ENCODE measurements at places on chromosomes 6 and 20.

GRCh38 chr20:48467622-48468021 lies 360.2 kb downstream of the PREX1 start:
- DNase-seq = peak; percentile 50

GRCh38 chr20:7586481-7586880 lies 353.8 kb downstream of the HAO1 start:
- DNase-seq = no peak

GRCh38 chr6:150291968-150292710 lies 76.7 kb upstream of the IYD start:
- no peak for DNase-seq

- DNase-seq = peak; percentile 88
These were observed at the start of gene SDC4 for GRCh38 chr20:45347936-45348778. SDC4 (minus strand) TSS chr20:45348424; CDS start chr20:45348384, 40 bp downstream.

GRCh38 chr6:80742481-80742880 lies 636.0 kb downstream of the BCKDHB start:
- no peak for DNase-seq

GRCh38 chr20:35768731-35769664 lies 2.8 kb upstream of the PHF20 start:
- peak; percentile 99 for DNase-seq

GRCh38 chr6:45422503-45423110 lies 44.9 kb upstream of the SUPT3H start:
- DNase-seq = peak; percentile 80

- DNase-seq = no peak
These were observed 158.9 kb upstream of the RIN2 start for GRCh38 chr20:19599200-19599599.

- no peak for DNase-seq
These were observed 139.1 kb downstream of the DLL1 start for GRCh38 chr6:170151804-170152123.

- DNase-seq = no peak
These were observed 16.2 kb downstream of the STAU1 start for GRCh38 chr20:49171909-49172308.

DNA sequence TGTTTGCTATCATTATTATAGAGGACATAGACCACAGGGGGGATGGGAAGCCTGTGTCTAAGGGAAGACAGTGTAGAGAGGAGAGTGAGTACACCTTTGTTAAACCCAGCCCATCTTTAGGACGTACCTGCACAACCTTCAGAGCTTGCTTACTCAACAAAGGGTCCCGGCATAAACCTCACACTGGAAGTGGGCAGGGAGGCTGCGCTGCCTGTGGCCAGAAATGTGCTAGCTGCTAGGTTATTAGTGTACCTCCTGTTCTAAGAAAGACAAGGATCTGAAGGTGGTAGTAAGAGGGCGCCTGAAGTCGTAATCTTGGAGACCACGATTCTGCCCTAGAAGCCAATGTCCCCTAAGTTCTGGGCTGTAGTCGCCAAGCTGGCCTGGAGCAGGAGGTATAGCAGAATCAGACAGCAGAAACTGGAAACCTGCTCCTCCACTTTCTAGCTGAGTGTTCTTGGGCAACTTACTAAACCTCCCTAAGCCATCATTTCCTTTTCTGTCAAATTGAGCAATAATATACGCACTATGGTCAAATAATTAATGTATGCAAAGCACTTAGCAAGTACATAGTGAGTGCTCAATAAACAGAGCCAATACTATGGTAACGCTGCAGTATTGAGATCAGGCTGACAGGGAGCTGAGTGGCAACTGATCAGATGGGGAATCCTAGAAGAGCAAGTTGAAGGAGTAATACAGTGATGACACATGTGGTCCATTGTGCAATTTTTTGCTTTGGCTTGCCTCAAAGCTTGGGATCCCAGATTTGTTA lies 16.8 kb upstream of the AKIRIN2 start:
- no peak for DNase-seq

GRCh38 chr6:127207591-127208120 lies 59.0 kb upstream of the RNF146 start:
- DNase-seq = no peak

DNA sequence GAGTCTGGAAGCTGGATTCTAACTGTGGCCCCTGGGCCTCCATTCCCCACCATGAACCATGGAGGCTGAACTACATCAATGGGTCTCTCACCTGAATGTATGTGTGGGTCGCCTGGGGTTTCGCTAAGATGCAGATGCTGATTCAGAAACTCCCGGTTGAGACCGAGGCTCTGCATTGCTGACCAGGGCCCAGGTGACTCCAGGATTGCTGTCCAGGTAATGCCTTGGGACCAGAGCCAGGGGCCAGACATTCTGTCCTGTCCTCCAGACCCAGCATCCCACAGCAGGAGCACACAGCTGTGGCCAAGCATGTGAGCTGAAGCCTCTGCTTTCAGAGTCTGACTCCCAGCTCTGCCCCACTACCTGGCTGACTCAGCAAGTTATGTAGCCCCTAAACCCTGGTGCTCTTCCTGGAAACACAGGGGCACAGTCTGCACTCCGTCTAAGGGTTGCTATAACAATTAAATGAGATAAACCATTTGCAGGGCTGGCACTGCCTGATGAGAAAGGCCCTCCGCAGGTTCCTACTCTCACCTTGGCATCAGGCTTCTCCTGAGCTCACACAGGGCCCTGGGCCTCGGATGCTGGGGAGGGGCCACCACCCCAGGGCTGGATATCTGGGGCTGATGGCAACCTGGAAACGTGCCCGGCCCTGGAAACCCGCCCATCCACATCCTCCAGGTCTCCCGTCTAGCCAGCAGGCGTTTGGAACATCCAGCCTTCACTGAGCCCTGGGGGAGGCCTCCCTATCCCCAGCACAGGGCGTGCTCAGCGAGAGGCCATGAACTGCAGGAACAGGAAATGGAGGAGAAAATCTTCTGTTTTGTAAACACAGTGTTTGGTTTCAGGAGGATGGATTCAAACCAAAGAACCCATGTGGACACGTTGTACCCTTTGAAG lies 175.7 kb downstream of the DLL1 start:
- peak; percentile 45 for DNase-seq

DNA sequence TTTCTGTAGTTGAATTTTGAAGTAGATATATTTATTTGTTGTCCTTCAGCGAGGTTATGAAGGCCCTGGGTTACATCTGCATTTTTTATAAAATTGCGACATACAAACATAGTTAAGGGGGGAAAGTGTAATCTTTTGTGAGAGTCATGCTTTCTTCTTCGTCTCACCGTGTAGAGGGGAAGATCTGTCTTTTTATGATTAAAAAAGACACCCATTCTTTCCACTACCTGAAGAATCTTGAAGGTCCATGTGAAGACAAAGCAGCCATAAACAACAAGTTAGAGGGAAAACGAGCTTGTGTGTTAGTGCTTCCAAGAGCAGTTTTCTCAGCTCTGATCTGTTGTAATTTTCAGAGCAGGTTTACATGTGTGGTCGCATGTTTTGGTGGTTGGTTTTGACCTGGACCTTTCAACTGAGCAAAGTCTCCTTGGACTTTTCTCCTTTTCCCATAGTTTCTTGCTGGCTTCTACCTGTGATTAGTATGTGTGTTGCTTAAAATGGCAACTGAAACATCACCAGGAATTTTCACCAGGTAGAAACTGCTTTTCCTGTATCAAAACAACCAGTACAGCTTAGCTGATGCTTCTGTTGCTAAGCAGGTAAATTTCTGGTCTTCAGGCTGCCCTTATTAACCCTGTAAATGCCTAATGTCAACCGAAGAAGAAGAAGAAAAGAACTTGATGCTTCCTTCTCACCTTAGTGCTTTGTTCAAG lies 37.3 kb downstream of the RREB1 start:
- no peak for DNase-seq

Data from posterior vena cava (tissue), 2 donors.